CD4-positive, alpha-beta T cell (primary cell): ENCODE measurements at places on chromosomes 5 and 9.
A peak's percentile ranks its signal among the peaks of the same experiment; 100 is the strongest.

- DNase-seq = no peak
Measured at GRCh38 chr5:9126490-9126889, 419.4 kb downstream of the SEMA5A start.

DNA sequence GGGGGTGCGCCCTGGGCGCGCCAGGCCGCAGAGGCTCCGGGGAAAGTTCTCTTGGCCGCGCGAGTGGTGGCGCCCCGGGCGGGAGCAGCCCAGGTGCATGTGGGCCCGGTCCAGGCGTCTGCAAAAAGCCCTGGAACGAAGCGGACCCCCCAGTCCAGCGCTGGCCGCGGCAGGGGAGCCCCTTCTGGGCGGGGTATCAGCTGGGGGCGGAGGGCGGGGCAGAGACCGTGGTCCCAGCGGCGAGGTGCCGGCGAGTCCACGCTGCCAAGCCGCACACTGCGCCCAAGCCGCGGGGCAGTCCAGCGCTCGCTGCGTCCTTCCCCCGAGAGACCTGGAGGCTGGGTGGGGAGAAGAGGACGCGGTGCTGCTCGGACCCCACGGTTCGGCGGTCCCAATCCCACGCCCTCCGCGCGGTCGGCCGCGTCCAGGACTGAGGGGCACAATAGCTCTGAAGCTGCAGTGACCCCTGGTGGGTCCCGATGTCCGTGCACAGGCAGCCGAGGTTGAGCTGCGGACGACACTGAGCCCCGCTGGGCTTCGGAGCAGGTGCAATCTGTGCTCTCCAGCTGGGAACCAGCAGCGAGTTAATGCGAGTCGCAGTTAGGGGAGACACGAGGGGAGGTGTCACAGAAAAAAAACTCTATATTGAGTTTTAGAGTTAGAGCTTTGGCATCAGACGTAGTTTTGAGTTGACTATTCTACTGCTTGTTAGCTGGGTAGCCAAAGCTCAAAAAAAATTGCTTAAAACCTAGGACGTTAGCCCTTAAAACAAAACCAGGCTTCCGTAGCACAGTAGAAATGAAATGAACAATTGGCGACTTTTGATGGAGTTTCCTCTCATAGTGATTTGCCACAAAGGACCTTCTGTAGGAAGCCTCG lies 1.1 kb upstream of the EPB41L4A start:
- peak; percentile 40 for DNase-seq

DNA sequence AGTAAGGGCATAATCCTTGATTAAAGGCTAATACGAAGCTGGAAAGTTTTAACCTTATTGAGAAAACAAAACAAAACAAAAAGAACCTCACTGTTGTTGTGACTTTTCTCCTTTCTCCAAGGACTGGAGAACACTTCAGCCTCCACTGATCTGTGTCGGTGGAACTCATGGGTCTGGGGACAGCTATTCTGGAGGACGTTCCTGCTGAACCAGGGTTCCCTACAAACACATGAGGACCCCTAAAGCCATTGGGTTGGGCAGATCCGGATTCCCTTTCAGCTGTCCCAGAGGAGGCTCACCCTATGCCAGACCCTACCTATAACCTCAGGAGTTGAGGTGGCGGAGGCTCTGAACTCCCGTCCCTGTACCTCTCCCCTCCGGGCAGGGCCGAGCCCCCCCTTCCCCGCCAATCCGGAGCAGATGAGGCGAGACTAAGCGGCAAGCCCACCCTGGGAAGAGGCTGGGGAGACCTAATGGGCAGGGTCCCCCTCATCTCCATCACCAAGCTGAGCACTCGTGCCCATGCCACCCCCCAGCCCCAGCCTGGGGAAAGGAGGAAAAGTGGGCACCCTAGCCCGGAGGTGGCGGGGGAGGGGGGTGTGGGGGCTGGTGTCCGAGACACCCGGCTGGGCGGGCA lies 1.6 kb upstream of the TCF7 start:
- peak; percentile 34 for DNase-seq

- no peak for DNase-seq
Measured at GRCh38 chr9:95102572-95102971, 214.9 kb downstream of the FANCC start.

- no peak for DNase-seq
Measured at GRCh38 chr5:117299936-117300328, 725.3 kb upstream of the SEMA6A start.
